ENCODE measurements at places on chromosomes 4 and X.

- DNase-seq = no peak
Observed at GRCh38 chr4:154001193-154001592, 212.3 kb upstream of the SFRP2 start.

DNA sequence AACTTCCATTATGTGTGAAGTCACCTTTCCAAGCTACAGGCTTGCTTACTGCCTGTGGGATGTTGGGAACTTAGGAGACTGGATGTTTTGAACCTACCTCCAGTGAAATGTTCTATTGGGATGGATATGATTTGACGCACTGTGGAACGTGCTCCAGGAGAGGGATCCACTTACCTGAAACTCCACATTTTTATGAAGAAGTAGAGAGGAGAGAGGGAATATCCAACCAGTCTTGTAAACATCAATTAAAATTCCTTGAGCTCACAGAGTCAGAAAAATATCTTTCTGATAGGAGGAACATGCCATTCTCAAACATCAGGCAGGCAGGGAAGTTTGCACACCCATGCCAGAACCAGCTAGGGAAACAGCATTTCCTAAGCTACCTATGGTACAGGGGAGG, 91.1 kb upstream of the MAOA start:
- no peak for DNase-seq

DNA sequence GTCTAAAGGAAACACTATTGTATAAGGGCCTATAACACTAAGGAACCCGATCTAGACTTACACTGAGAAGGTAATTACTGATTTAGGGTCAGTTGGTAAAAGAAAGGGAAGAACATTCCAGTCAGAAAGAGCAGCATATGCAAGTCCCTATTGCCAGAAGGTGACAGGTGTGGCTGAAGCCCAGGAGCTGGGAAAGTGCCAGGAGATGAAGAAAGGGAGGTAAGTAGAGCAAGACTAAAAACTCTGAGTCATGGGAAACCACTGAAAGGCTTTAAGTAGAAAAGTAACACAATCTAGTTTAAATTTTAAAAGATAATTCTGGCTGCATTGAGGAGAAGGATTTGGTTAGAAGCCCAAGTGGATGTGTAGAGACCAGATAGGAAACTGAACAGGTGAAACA, 77.7 kb upstream of the INTU start:
- DNase-seq = no peak

- no peak for DNase-seq
Observed at GRCh38 chr4:1043162-1043561, 31.7 kb downstream of the FGFRL1 start.

DNA sequence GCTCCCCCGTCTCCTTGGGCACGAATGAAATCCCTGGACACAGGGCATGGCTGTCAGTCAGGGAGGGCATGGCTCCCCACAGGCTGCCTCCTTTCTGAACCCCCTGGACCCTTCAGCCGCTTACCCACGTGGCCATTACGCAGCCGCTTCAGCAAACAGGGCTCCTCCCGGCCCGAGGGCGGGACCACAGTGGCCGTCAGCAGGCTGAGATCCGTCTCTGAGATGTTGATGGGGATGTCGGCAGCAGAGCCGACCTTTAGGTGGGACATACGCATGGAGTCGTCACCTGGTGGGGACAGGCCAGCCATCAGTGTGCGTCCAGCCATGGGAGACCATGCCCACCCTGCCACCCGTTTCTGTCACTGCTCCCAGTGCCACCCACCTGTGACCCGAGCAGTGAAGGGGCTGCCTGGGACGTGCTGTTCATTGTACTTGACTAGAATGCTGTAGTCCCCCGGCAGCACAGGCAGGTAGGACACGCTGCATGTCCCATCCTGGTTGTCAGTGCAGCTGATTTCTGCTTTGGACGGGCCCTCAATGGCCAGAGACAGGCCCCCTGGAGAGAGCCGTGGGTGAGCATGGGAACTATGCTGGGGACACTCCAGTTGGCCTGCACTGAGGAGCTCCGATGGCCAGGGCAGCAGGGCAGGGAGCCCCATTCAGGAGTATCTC, 21.1 kb downstream of the FLNA start:
- DNase-seq = no peak

DNA sequence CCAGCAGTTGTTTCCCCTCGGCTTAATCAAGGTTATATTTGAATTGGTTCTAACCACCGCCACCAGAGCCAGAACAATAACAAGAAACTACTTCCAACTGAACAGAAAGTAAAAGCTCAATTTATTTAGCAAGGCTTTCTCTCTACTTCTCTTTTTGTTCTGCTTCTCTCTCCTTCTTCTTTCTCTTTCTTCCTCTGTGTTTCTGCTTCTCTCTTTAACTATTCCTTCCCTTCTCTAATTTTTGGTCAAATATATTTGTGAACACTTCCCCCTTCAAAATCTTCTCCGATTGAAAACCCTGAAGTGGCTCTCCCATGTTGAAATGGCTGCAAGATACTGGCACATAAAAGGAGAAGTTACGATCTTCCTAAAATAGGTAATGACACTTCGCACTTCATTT, 1195.9 kb upstream of the PRKX start:
- no peak for DNase-seq

DNA sequence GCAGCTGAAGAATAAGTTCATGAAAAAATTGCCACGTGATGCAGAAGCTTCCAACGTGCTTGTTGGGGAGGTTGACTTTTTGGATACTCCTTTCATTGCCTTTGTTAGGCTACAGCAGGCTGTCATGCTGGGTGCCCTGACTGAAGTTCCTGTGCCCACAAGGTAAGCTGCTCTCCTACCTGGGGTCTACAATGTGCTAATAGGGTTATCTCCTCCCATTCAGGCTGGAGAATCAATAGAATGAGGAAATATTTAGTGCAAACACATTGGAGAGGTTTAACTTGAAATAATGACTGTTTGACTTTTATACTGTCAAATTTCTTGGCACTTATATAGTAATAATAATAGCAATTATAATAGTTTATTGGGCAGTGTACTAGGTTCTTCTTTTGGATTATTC, 101.8 kb downstream of the SLC4A4 start:
- DNase-seq = no peak

GRCh38 chrX:68693481-68694434, 46.3 kb downstream of the STARD8 start:
- DNase-seq = peak; percentile 28

- DNase-seq = peak; percentile 68
Observed at GRCh38 chr4:71009086-71009485, 15.6 kb downstream of the DCK start.

GRCh38 chr4:88958080-88958479, 98.9 kb downstream of the FAM13A start:
- no peak for DNase-seq

- no peak for DNase-seq
Observed at GRCh38 chr4:139562067-139562684, 6.2 kb upstream of the SETD7 start.

DNA sequence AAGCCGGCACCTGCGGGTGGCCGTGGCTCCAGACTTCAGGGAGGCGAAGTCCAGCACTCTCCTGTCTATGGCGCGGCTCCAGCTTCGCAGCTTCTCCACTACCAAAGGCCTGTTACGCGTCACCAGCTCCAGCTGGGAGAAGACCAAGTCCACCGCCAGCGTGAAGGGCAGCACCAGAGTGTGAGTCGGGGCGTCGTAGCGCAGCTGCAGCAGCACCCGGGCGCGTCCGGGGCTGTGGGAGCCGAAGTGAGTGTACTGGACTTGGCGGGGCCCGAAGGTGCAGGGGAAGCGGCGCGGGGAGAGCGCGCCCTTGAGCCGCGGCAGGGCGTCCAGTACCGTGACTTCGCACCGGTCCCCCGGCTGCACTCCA, 444 bp downstream of the FREM3 start:
- no peak for DNase-seq

DNA sequence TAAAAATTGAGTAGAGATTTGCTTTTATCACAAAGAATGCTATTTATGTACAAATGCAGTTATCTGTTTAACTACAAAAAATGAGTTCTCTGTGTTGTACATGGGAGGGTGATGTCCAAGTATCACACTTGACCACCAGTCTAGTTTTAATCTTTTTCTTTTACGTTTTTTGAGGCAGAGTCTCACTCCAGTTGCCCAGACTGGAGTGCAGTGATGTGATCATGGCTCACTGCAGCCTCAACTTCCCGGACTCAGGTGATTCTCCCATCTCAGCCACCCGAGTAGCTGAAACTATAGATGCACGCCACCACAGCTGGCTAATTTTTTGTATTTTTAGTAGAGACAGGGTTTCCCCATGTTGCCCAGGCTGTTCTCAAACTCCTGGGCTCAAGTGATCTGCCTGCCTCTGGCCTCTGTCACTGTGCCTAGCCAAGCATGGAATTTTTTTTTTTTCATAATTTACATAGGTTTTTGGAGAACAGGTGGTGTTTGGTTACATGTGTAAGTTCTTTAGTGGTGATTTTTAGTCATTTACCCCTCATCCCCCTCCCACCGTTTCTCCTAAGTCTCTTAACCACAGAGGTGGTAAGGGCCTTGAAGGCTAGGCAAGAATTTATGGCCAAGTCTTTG, 47.9 kb upstream of the RPA4 start:
- DNase-seq = no peak

GRCh38 chr4:98851806-98852205, 77.1 kb downstream of the EIF4E start:
- peak; percentile 38 for DNase-seq

- peak; percentile 48 for DNase-seq
Observed at GRCh38 chrX:23656684-23657083, 10.6 kb upstream of the PRDX4 start.

DNA sequence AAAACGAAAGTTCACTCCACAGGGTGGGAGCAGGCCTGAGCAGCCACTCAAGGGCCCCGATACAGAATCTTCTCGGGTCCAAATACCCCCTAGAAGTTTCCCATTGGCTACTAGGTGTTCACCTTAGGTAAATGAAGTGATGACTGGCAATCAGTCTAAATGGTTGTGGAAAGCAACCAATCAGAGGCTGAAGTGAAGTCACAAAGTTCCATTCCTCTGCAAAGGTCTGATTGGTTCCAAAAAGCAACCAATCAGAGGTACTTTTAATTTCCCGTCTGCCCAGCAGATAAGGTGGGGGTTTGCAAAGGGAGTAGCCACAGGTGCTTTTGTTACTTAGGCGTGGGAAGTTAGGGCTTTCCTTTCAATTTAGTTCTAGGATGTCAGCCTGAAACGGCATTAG, 58.2 kb upstream of the NKAP start:
- DNase-seq = no peak

GRCh38 chr4:72531322-72531721, 37.7 kb downstream of the ADAMTS3 start:
- no peak for DNase-seq

DNA sequence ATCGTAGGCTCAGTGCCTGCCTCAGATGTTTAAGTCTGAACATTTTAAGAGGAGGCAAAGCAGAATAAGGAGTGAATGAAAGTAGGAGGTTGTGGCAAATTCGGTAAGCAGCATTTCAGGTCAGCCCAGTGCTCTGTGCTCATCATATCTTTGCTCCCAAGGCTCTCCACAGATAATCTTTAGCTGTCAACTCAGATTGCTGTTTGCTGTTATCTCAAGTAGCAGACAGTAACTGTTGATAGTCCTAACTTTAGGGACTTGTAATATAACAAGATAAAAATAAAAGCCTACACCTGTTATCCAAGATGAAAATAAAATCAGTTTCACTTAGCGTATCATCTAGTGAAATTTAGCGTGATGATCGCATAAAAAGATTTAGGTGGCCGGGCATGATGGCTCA, 18.6 kb upstream of the CLTRN start:
- DNase-seq = no peak

DNA sequence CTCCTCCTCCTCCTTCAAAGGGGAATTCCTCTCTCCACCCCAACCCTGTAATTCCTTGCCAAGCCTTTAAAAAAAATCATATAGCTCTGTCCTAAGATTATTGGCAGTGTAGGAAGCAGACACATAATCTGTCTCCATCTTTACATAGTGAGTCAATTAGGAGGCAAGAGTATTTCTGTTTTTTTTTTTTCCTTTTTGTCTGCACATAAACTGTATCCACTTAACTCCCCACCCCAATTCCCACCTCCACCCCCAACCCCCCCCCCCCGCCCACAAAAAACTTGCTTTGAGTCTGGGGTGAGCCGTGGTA, 182.5 kb downstream of the RASL11B start:
- DNase-seq = no peak

GRCh38 chrX:116009346-116009745, 161.2 kb upstream of the AGTR2 start:
- DNase-seq = no peak

- DNase-seq = no peak
Observed at GRCh38 chrX:53718073-53718472, 31.6 kb upstream of the HUWE1 start.

DNA sequence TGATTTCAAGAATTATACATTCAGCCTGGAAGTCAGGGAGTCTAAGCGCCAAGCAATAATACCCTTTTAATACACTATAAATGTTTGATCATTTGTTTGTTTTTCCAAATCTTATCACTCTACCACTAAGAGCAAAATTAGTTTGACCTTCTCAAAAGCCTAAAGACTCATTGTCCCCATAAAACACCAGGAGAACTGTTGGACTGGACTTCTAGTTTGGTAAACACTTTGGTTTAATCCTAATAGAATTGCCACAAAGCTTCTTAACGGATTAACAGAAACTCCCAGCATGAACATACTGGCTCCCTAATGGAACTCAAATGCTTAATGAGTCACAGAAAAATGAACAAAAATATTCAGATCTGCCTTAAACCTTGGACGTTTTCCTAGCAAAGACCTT, 34.9 kb downstream of the SYTL5 start:
- no peak for DNase-seq
